ENCODE measurements at places on chromosomes 13 and 19. TPM values are rescaled to one million over a fixed set of nuclear protein-coding genes. Genes with fewer than 3 reads are reported as not detected.

Gene SHISA2
- not detected for total RNA-seq

Gene NTF4
- total RNA-seq, result not detected

GRCh38 chr13:94210816-94211215 is 268.7 kb downstream of the DCT start:
- H3K4me3 ChIP-seq, result no peak overlapping the region
- no peaks in the 10 kb centered on the region for H3K36me3 ChIP-seq
- H3K27ac ChIP-seq, result no peak overlapping the region

DNA sequence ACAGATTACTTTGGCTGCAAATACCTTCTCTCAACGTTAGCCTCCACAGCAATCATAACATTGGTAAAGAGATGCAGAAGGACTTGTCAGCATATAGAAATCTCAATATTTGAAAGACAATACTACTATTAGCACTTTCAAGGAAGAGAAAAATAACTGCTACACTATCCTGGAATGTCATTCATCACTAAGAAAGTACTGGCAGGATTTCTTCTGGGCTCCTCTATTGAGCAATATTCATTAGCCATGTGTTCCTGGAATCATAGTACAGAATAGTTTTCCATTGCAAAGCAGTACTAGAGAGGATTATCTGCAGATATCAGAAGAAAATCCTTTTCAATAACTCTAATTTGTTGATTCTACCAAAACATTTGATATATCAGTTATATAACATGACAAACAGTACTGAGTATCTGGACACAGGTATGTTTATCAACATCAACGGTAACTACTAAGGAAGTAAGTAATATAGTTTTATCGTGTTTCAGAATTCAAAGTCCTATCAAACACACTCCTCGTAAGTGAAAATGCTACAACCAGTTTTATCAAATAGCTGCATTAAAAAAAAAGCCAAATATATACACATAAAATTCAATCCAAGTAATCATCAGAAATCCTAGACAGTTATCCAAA is 27.3 kb downstream of the INTS6 start:
- H3K27ac ChIP-seq, result no peak overlapping the region
- H3K36me3 ChIP-seq, result no peaks in the 10 kb centered on the region
- no peaks in the 10 kb centered on the region for H3K27me3 ChIP-seq
- no peaks in the 10 kb centered on the region for H3K4me1 ChIP-seq
- H3K4me3 ChIP-seq, result no peak overlapping the region

GRCh38 chr13:37068962-37069361 is 9.5 kb upstream of the SUPT20H start:
- no peaks in the 10 kb centered on the region for H3K36me3 ChIP-seq
- H3K4me3 ChIP-seq, result no peak overlapping the region
- H3K4me1 ChIP-seq, result no peaks in the 10 kb centered on the region
- no peaks in the 10 kb centered on the region for H3K27me3 ChIP-seq
- no peak for DNase-seq

- H3K4me3 ChIP-seq, result no peak overlapping the region
- no peak overlapping the region for H3K27ac ChIP-seq
- no peaks in the 10 kb centered on the region for H3K4me1 ChIP-seq
- H3K27me3 ChIP-seq, result no peaks in the 10 kb centered on the region
- DNase-seq, result no peak
Observed at GRCh38 chr13:42477596-42478190, 96.3 kb upstream of the TNFSF11 start.

GRCh38 chr19:45045671-45046353 is 7.0 kb downstream of the CLASRP start:
- H3K4me3 ChIP-seq, result no peak overlapping the region
- no peaks in the 10 kb centered on the region for H3K27me3 ChIP-seq
- H3K36me3 ChIP-seq, result no peaks in the 10 kb centered on the region
- no peak for DNase-seq
- no peak overlapping the region for H3K27ac ChIP-seq

- DNase-seq, result peak; percentile 68
- peaks cover 11% of the 10 kb centered on the region for H3K4me1 ChIP-seq
- H3K27ac ChIP-seq, result peak overlapping the region; percentile 62
- no peak overlapping the region for H3K4me3 ChIP-seq
Observed at GRCh38 chr13:113904411-113904810, 40.5 kb upstream of the GAS6 start.
